ENCODE measurements at places on chromosomes 4 and X. TPM values are rescaled to one million over a fixed set of nuclear protein-coding genes. Genes with fewer than 3 reads are reported as not detected.
A peak's percentile ranks its signal among the peaks of the same experiment; 100 is the strongest.

DNA sequence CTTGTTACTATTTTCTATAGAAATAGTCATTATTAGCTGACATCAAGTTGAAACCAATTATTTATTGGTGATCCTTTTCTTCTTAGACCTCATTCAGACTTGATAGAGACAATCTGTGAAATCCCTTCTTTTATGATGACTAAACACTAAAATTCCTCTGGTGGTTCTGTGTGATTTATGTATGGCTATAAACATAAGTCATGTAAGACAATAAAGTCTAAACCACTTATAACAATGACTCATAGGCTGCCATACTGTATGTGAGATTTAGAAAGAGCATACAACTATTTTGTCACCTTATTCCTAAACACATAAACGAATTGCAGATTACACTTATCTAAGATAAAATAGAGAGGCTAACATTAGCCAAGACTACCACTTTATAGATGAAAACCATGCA, 101.1 kb upstream of the PRR32 start:
- no peak for DNase-seq

Gene GABRQ
- not detected for polyA plus RNA-seq

- DNase-seq, result no peak
These were observed 38.2 kb downstream of the WFS1 start for GRCh38 chr4:6307891-6308290.

- DNase-seq, result peak; percentile 64
These were observed 506.9 kb upstream of the PCDH10 start for GRCh38 chr4:132642016-132642817.

GRCh38 chr4:38141808-38142500, 181.8 kb downstream of the PTTG2 start:
- peak; percentile 63 for DNase-seq

DNA sequence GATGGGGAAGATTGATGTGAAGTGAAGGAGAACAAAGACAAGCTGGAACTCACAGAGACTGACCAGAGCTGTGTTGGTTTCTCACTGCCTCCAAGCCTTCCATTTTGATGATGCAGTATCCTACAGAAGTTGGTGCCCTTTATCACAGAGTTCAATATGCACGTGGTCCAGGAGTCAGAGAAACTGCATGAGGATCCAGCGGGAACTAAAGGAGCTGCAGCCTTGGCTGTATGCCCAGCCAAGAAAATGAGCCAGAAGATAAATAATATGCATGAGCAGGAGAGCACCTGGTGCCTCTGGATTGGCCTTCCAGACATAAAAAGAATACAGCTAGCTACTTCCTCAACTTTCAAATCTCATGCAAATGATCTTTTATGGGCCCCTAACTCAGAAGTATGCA, 44.3 kb upstream of the DCLK2 start:
- DNase-seq, result no peak

DNA sequence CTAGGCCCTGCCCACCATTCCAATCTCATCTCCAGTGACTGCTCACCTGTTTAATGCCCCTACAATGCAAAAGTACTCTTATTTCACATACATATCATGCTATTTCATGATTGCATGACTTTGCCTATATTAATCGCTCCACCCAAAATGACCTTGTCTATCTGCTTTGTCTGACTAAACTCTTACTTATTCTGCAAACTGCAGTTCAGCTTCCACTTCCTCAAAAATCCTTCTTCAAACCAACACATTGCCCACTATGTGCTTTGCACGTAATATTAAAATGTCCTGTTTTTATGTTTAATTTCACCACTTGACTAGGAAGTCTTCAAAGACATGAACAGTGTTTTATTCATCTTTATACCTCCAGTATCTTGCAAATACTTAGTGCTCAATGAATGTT, 229.6 kb downstream of the OPHN1 start:
- DNase-seq, result no peak

DNA sequence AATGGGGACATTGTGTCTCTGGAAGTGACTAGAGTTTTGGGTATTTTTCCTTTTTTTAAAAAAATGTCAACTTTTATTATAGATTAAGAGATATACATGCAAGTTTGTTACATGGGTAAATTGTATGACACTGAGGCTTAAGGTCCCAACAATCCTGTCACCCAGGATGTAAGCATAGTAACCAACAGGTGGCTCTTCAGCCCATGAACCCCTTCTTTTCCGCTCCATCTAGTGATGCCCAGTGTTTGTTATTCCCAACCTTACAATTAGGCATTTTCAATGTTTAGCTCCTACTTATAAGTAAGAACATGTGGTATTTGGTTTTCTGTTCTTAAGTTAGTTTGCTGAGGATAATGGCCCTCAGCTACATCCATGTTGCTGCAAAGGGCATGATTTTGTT, 102.7 kb downstream of the GRID2 start:
- DNase-seq, result no peak

Gene HDAC8
- polyA plus RNA-seq, result 40.3 TPM

Gene ASB12
- polyA plus RNA-seq, result 0.75 TPM

DNA sequence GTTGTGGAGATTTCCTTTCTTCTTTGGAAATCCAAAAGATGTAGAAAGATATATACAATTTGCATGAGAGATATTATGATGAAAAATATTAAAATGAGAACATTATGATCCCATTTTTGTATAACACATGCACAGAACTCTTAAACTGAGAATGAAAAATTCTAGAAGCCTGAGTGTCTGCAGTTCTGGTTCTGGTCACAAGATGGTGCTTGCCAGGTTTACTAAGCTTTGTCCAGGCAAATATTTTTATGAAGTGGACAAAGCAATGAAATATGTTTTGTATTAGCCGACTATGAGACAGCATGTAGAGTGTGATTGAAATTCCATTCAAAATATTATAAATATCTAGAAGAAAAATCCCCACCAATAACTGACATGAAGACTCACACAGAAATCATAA, 2.2 kb downstream of the PWWP3B start:
- DNase-seq, result peak; percentile 49

Gene ASB11
- 0.66 TPM for polyA plus RNA-seq

Gene GPR34
- polyA plus RNA-seq, result 0.34 TPM

Gene TNMD
- polyA plus RNA-seq, result 1.1 TPM

Gene ZNF81
- 6.9 TPM for polyA plus RNA-seq

Measured in cardiac muscle cell (in vitro differentiated cells and primary cell).